PC-3 (cell line): ENCODE measurements at places on chromosomes 3 and 15.

DNA sequence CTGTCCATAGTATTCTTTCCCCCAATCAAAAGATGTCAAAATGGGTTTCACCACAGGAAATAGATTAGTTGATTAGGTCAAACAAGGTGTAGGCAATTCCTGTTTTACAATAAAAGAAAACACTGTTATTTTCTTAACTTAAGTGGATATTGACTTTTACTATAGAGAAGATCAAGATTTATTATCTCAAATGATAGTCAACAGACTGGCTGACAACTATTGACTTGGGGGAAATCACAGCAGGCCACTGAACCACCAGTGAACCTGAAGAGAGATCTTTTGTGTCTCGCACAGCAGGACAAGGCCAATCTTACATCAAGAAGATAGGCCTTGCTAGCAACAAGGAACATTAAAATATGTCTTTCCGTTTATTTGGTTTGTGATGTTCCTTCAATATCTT lies 1187.6 kb downstream of the SI start:
- no peak for DNase-seq

DNA sequence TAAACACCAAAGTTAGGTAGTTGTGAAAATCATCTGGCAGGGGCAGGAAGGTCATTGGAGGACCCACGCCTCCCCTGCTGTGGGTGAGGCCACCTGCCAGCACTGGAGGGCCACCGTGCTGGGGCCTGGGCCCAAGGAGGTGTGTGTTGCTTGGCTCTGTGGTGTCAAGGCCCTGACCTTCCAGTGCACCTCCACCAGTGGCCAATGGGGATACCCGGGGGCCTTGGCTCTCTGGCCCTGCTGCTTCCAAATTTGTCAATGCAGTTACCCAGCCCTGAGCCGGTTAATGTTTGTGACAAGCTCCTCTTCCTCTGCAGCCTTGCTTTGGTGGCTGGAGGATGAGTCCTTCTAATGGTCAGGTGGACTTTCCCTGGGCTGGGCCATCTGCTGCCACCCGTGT lies 150.2 kb downstream of the KLF13 start:
- DNase-seq, result no peak

- DNase-seq, result no peak
Observed at GRCh38 chr3:183114384-183115178, 15.3 kb upstream of the MCCC1 start.

- no peak for DNase-seq
Observed at GRCh38 chr15:58048261-58048660, 17.2 kb downstream of the ALDH1A2 start.

DNA sequence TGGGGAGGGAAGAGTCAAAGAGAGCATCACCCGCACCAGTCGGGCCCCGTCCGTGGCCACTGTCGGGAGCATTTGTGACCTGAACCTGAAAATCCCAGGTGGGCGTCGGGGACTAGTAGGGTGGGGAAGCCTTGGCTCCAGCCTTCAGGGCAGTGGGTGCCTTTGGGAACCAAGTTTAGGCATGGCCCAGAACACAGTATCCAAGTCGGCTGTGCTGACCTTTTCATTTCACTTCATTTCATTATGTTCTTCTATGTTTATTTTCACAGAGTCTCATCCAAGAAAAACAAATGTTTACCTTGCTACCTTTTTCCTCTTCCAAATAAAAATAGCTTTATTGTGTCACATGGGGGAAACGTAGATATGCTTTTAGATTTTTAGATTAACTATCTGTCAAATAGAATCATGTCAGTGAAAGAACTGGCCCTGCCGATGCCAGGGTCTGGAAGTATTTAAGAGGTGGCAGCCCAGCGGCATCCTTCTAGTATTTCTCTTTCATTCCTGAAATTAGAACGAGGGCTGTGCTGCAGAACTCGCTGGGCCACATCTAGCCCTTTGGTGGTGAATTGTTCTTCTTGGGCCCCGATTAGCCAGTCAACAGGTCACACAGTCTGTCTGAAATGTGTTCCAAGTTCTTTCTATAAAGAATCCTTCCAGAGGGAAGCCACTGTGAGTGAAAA lies 60.5 kb downstream of the DNASE1L3 start:
- DNase-seq, result no peak

DNA sequence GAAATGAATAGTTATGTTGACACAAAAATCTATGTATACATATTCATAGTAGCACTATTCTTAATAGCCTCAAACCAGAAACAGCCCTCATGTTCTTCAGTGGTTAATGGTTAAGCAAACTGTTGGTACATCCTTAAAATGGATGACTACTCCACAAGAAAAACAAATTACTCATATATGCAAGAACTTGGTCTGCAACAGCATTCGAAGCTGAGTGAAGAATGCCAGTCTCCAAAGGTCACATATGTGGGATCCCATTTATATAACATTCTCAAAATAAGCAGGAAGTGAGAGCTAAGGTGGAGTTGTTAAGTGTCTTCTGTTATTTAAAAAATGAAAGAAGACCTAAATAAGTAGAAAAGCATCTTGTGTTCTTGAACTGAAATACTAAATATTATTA lies 365.7 kb downstream of the GABRG3 start:
- DNase-seq, result peak; percentile 25

GRCh38 chr3:12442654-12443501 lies 41.4 kb upstream of the TSEN2 start:
- peak; percentile 73 for DNase-seq

GRCh38 chr15:40985541-40986330 lies 32.5 kb downstream of the CHAC1 start:
- no peak for DNase-seq

- peak; percentile 58 for DNase-seq
Observed at GRCh38 chr15:67303490-67304363, 49.1 kb downstream of the IQCH start.

- DNase-seq, result peak; percentile 100
Observed at GRCh38 chr3:120094776-120095225, 554 bp upstream of the GSK3B start.

DNA sequence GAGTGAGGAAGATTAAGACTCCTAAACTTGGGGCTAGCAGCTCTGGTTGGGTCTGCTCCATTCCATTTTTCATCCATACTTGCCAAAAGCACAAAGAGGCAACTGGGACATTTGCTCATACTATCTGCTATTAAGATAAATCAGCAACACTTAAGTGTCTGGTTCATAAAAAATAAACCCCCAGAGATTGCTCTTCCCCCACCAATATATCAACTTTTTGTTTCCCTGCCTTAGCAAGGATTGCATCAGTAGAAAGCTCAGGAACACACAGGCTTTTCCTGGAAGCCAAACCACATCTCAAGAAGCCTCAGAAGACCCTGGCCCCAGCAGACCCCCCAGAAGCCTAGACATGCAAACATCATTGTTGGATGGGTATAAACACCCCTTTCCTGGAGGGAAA lies 232.4 kb upstream of the WNT5A start:
- no peak for DNase-seq

DNA sequence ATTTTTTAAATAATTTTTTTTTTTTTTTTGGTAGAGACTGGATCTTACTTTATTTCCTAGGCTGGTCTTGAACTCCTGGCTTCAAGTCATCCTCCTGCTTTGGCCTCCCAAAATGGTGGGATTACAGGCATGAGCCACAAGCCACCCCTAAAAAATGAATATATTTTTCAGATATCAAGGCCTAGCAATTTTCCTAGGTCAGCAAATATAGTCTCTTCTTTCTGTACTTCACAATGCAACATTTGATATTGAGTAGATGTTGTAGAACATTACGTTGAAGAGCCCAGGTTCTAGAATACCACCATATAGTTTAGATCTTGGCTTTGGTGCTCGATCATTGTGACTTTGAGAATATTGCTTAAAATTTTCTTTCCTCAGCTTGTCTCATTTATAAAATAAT lies 437.9 kb downstream of the CNTN4 start:
- DNase-seq, result no peak

DNA sequence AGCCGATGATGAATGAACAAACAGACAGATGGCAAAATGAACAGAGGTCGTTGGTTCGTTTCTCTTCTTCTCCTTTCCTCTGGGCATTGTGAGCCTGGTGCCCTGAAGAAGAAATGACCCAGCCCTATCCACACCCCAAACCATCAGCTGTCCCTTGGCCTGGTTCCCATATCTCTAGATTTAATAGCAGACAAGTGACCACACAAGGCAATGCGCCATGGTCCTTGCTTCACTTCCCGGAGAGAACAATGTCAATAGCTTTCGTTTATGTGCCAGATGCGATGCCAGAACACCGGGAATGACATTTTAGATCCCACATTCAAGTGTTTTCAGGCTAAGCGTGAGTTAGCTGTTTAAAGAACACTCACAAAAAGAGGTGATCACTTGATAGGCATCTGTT lies 17.7 kb downstream of the POC1A start:
- DNase-seq, result no peak

DNA sequence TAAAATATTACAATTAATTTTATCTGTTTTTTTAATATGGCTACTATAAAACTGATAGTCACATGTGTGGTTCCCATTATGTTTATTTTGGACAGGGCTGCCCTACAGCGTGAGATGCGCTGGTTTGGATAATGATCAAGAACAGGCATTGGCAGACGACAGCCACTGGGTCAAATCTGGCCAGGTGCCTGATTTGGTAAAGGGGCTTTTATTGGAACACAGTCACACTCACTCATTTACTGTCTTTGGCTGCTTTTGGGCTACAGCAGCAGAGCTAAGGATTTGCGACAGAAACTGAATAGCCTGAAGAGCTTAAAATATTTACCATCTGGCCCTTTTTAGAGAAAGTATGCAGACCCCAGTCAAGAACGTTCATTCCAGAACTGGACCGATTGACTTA lies 724.2 kb upstream of the CFAP20DC start:
- DNase-seq, result no peak

DNA sequence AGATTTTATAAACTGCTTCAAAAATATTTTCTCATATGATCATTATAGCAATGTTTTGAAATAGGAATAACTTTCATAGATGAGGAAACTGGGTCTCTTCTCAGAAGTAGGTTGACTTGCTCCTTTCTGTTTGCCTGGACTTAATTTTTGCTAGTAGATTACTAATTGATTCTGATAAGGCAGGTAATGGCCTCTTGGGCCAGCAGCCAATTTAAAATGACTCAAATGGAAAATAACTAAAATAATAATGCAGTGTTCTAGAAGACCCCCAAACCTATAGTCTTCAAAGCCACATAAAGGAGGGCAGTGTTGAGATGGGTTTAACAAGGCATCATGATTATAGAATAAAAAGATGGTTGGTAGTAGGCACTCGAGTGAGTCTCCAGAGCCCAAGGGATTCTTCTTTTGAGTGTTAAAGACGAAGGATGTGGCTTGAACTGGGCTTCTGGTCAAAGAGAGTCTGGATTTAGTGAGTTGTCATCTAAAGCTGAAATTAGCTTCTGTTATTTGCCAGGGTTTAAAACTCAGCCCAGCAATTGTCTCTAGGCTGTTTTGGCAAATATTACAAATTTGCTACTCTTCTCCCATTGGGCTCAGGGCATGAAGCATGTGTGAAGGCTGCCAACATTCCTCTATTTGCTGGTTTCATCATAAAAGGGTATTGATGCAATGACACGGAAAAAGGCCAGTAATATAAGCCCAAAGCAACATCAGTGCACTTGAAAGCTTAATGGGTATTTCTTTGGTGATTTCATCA lies 297.1 kb upstream of the MEIS2 start:
- DNase-seq, result no peak

DNA sequence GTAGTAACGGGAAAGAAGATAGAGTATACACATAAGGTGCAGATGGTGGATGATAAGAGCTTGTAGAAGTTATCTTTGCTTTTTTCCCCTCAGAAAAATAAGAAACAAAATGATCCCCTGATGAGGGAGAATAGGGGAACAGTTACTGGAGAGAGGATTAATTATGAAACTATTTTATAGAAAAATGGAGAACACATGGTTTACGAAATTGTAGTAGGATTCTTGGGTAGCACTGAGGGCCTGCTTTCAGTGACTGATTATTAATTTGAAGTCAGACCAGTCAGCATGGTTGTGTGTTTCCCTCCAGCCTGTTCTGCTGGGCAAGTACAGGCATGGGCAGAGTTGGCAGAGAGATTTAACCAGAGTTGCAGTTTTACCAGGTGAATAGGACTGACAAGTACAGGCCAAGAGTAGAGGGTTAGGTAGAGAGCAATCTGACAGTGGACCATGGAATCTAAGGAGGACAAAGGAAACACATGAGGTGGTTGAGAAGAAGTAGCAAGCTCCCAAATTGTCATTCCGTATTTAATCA lies 5.9 kb downstream of the SLC49A4 start:
- no peak for DNase-seq

GRCh38 chr3:48428088-48428571 lies 1.8 kb downstream of the PLXNB1 start:
- no peak for DNase-seq

DNA sequence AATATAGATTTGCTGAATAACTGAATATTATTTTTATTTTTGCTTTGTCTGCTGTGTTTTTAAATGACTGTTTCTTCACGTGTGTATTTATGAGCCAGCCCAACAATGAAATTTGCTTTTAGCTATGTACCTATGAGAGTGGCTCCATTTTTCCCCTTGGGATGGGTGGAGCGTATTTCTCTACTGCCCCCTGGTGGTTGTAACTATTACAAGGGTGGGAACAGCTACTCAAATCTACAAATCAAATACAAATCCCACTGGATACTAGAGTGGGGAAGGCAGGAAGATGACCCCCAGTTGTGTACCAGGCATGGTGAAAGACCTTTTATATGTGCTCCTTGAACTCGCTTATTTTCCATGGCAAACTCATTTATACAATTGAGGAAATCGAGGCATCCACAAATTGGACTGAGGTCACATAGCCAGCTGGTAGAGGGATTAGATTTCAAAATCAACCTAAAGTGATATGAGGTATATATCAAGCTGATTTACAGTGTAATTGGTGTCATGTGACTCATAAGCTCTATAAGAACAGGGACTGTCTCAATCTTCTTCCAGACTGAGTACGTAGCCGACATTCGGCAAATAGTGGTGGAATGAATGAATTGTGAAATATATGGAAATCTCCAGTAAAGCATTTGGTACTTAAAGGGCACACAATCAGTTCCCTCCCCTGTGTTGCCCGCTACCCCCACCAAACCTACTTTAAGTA lies 69.5 kb upstream of the VEPH1 start:
- peak; percentile 81 for DNase-seq

GRCh38 chr15:72820278-72820677 lies 36.7 kb upstream of the ADPGK start:
- DNase-seq, result no peak
